NCI-H2171 (cell line): ENCODE measurements at places on chromosomes 7 and 10.

GRCh38 chr10:14683256-14683655 lies 91.4 kb downstream of the FAM107B start:
- DNase-seq: no peak

DNA sequence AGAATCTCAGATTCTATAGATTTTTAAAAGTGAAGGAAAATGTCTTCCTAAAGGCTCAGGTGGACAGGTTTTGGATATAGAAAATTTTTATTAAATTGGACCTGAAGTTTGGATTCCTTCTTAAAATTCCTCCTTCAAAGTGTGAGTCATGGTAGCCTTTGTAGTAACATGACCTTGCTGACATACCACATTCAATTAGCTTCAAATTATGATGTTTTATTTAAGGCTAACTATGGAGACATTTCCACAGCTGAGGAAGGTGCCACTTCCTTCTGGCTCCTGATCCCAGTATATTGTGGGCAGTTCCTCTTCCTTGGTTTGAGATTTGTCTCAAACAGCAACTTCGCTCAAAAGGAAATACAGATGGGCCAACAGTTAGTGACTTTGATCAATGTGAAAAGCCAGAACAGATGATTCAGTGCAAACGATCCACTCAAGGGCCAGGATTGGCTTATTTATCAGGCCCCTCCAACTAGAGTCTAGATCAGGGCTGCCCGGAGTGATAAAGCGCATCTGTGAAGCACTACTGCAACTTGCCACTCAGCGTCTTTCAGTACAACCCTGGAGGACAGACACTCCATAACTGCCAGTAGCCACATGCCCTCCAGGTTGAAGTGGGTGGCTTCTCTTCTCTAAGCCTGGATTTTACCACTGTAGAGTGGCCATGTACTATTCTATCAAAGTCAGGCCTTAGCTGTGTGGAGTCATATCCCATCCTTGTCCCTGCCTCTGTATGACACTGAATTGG lies 573.5 kb downstream of the KIF20B start:
- DNase-seq: no peak

GRCh38 chr10:52198540-52198939 lies 115.5 kb upstream of the DKK1 start:
- DNase-seq: no peak

GRCh38 chr7:100053215-100053614 lies 3.6 kb downstream of the ZSCAN21 start:
- DNase-seq: peak; percentile 93

DNA sequence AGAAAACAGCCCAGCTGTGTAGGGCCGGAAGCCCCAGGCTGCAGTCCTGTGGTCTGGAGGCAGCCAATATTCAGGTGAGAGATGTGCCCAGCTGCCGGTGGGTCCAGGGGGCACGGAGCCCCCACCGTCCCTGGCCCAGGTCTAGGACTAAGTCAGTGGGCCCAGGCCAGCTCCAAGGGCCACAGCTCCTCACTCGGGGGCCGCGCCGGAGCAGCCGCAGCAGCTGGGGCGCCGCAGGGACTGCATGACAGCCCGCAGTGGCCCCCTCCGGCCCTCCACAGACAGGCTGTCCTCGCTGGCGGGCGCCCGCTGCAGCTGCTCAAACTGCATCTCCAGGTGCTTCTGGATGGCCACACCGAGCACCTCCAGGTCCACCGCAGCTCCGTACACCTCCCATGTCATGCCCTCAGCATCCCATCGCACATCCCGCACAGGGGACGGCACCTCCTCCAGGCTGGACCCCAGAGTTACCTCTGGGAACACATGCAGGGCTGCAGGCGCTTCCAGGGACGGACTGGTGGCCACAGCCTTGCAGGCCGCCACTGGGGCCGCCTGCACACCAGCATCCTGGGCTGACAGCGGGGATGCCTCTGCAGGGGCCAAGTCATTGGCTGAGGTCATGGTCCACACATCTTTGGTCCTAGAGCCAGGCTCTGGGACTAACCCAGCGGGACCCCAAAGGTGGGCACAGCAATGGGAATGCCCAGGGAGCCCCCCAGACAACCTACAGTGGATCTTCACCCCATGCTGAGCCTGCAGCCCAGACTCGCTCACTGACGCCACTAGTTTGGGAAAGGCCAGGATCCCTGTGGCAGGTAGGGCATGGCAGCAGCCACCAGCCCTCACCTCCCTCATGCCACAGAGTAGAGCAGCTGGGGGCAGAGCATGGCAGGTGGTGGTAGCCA lies 7.0 kb downstream of the GPRIN2 start:
- no peak for DNase-seq

DNA sequence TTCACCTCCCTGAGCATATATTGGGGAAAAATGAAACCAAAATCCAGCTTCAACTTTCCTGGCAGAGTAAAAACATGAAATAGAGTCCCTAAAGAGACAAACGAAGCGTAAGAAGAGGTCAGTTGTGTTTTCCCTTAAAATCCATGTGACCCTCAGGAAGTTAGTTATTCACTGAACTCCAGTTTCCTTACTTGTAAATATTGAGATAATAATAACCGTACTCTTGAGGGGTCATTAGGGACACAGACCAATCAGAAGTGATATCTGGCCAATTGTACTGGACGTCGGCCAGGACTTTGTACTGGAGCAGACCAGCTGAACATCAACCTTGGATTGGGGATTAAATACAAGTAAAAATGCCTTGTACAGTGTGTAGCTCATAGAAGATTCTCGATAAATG lies 167.0 kb downstream of the GATA3 start:
- DNase-seq: no peak

GRCh38 chr10:95848841-95849240 lies 58.9 kb upstream of the CC2D2B start:
- DNase-seq: no peak

GRCh38 chr7:17236603-17237002 lies 61.8 kb upstream of the AHR start:
- no peak for DNase-seq

GRCh38 chr7:44377681-44378421 lies 52.5 kb upstream of the CAMK2B start:
- DNase-seq: no peak

GRCh38 chr10:34474009-34474376 lies 341.1 kb downstream of the PARD3 start:
- DNase-seq: no peak

DNA sequence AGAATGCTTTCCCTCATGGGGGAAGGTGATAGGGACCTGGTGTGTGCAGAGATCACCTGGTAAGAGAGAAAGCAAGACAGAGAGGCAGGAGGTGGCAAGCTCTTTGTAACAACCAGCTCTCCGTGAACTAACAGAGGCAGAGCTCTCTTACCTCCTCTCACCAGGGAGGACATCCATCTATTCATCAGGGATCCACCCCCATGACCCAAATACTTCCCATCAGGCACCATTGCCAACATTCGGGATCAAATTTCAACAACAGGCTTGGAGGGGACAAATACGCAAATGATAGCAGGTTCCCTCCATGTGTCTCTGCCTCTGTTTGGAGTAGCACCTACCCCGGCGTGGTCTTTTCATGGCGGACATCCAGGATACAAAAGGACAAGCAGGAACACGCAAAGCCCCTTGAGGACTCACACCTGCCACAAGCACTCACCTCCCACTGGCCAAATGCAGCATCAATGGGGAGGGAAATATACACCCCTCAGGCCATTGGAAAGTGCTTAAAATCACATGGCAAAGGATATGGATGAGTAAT lies 431.2 kb upstream of the AUTS2 start:
- peak; percentile 81 for DNase-seq

DNA sequence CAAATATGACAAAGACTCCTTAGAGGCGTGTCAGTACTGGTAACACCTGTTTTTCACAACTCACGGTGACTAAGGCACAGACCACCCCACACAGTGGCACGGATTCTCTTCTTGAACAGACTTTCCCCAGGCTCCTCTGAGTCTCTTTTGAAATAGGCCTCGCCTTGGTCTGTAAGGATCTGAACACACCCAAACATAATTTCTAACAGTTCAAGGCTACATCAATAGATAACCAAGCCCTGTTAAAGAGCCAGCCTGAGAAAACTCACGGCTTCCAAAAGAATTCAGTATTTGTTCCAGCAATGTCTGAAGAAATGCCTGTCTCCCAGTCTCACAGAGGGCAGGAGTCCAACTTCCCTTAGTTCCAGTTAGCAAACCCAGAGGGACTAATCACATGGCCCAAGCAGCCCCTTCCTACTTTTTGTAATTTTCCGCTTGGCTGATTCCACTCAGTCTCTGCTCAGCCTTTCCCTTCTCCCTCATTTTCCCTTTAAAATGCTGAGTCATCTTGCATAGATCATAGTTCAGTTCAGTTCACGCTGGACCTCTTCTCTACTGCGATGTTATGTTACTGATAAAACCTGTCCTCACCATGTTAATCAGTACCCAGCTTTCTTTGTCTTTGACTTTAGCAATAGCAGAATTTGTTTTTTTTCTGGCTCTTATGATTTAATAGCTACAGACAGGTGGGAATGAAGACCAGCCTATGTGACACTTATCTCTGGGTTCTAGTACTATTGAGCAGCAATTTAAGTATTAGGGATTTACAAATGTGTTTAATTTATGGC lies 22.6 kb upstream of the AKR1C3 start:
- DNase-seq: no peak

DNA sequence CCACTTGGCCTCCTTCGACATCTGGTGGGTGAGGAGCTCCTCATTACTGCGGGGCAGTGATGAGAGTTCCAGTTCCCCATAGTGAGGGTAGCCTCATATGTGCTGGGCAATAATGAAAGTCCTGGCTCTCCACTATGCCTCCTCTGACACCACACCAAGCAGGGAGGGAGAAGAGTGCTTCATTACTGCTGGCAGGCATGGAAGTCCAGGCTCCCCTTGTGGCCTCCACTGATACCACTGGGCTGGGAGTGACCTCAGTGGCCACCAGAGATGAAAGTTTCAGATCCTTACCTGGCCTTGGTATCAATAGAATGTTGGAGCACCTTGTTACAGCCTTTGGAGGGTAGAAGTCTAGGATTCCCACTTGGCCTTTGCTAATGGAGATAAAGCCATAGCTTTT lies 6.5 kb downstream of the DUS4L start:
- DNase-seq: no peak

GRCh38 chr7:22837308-22837707 lies 14.7 kb upstream of the TOMM7 start:
- DNase-seq: no peak

GRCh38 chr7:55475855-55476803 lies 96.2 kb downstream of the VOPP1 start:
- DNase-seq: no peak
